ENCODE measurements at places on chromosomes 5 and 9. TPM values are rescaled to one million over a fixed set of nuclear protein-coding genes. Genes with fewer than 3 reads are reported as not detected.

- no peak for DNase-seq
These were observed 1.1 kb downstream of the DMRTA1 start for GRCh38 chr9:22447618-22448305.

DNA sequence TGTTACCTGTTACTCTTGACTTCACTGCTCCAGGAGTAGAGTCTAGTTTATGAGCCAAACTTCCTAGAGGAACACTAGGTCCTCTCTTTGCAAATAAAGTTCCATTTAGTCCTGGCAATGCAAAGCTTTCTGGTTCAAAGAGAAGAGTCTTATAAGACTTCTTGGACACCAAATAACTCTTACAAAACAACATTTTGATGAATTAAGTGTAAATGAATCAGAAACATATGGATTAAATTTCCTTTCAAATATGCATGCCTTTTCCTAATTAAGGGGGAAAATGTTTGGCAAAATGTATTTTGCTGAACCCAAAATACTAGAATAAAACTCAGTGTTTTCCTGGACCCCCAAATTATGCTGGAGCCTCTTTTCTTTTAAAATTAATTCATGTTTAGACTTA is 388.0 kb downstream of the FGF10 start:
- DNase-seq = no peak

- no peak for DNase-seq
These were observed 10.4 kb downstream of the SPARC start for GRCh38 chr5:151676314-151676712.

DNA sequence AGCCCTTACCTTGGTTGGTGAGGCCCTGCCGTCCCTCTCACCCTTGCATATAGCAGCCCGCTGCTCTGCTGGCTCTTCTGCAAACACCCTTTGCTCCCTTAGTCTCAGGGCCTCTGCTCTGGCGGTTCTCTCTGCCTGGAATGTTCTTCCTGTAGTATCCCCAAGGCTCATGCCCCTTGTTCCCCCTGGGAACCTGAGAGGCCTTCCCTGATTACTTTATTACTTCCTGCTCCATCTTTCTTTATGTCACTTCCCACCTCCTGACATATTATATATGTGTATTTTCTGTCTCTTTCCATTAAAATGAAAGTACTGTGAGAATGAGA is 73.9 kb upstream of the SPRY4 start:
- no peak for DNase-seq

The SLC25A2 gene
- not detected for total RNA-seq

GRCh38 chr5:98927242-98927988 is 1.4 kb downstream of the CHD1 start:
- DNase-seq = peak; percentile 43

The FANCC gene
- 12.3 TPM for total RNA-seq

- DNase-seq = no peak
These were observed 850 bp downstream of the RRAGA start for GRCh38 chr9:19049917-19050636.

GRCh38 chr5:176440927-176441706 is 7.1 kb upstream of the FAF2 start:
- no peak for DNase-seq

GRCh38 chr9:137293094-137293481 is 9.0 kb downstream of the NRARP start:
- no peak for DNase-seq

The FOXD4L5 gene
- not detected for total RNA-seq

DNA sequence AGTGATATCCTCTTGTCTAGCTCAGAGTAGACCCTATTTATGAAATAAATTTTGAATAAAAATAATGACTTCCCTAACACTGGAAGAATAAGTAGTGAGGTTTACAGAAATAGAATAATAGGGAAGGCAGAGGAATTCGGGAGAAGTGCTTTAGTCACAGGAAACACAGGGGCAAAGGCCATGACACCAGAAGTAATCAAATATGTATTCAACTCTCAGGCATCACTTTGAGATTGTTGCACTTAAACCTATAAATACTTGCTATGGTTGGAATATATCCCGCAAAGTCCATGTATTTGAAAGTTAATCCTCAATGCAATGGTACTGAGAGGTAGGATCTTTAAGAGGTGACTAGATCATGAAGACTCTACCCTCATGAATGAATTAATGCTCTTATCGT is 166.8 kb downstream of the YIPF5 start:
- no peak for DNase-seq

DNA sequence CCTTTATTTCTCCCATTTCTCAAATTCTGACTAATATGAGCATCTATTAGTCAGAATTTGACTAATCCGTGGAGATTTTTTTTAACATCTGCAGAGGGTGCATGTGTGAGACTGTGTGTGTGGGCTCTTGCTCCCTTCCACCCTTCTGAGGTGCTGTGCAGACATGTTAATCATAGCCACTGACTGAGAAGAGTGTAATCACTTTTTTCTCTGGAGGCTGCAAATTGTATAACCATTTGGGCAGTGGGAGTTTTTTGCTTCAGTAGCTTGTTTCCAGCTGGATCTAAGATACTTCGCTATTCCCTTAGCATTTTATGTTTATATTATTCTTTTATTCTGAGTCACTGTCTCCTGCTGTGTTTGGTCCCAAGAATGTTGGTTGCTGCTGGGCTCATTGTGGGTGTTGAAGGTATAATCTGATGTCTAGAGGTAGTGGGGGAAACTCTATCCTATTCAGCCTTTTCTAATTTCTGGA is 66.2 kb downstream of the ARHGEF28 start:
- peak; percentile 39 for DNase-seq

The KYAT1 gene
- total RNA-seq = 7.1 TPM

DNA sequence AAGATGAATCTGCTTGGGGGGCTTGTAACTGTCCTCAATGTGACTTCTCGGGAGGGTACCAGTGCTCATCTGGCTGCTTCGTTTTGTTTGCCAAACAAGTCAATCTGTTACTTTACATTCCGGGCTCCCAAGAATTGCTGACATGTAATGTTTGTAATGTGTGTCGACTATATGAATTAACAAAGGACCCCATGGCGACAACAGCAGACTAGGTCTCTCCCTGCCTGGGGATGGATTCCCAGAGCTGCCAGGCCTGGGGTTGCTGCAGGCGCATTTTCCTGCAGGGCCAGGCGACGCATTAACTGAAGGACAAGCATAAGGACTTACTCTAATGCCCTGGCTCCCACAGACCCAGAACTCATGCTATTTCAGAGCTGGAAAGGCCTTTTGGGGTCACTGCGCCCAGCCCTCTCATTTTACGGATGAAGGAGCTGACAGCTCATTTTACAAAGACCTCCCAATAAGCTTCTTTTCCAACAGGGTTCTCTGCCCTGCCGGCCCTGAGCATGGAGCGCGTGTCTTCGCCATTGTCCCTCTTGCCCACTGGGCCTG is 214.8 kb downstream of the TTLL11 start:
- no peak for DNase-seq

The CAMK2A gene
- total RNA-seq = 0.02 TPM

DNA sequence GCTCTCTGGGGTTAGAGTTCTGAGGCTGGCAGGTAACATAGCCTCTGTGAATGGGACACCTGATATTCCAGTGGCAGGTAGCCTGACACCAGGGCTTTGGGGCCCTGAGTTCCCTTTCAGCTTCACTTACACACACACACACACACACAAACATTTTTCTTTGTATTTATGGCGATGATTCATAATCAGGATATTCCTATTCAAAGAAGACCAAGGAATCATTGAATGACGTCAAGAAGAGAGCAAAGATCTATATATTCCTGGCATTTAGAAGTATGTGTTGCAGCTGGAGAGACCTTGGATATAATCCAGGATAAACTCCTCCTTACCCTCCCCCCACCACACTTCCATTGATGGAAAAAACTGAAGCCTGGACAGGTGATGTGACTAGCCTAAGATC is 7.9 kb upstream of the ENTREP1 start:
- no peak for DNase-seq

GRCh38 chr5:74517700-74518099 is 122.8 kb downstream of the ENC1 start:
- DNase-seq = no peak

GRCh38 chr5:112918136-112918535 is 3.9 kb downstream of the REEP5 start:
- DNase-seq = no peak

The MARCHF6 gene
- total RNA-seq = 35.3 TPM

- DNase-seq = no peak
These were observed 57.0 kb downstream of the NREP start for GRCh38 chr5:111699976-111700375.

The NR6A1 gene
- total RNA-seq = 1.2 TPM

DNA sequence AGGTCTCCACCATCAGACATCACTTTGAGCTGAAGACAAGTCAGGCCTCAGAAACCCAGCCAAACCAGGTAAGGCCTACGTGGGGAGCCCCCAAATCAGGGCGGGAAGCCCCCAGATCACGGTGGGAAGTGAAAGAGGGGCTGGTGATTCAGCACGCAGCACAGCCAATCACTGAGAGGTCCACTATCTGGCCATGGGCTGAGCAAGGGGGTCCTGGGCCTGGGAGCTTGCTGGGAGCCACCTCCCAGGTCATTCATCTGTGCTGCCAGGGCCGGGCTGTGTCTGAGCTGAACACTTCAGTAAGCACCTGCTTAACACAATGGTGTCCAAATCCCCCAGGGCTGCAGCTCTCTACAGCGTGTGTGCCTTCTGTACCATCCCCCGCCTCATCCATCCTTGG is 15.5 kb downstream of the MED10 start:
- no peak for DNase-seq

- DNase-seq = no peak
These were observed 356.2 kb upstream of the NUDT12 start for GRCh38 chr5:103918668-103919367.

The PCBD2 gene
- 7.6 TPM for total RNA-seq

DNA sequence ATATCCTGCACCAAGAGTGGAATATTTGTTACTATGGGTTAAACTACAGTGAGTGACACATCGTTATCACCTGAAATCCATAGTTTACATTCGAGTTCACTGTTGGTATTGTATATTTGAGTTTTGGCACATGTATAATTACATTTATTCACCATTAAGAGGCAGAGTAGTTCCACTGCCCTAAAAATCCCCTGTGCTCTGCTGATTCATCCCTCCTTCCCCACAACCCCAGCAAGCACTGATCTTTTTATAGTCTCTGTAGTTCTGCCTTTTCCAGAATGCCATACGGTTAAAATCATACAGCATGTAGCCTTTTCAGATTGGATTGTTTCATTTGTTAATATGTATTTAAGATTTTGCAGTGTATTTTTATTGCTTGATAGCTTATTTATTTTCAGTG is 495.2 kb downstream of the DIRAS2 start:
- no peak for DNase-seq

- DNase-seq = no peak
These were observed 37.8 kb upstream of the CRB2 start for GRCh38 chr9:123318202-123318601.

GRCh38 chr5:135073761-135074345 is 39.8 kb upstream of the PITX1 start:
- DNase-seq = no peak

- DNase-seq = no peak
These were observed 50.2 kb downstream of the FAM114A2 start for GRCh38 chr5:153988510-153988909.

- DNase-seq = peak; percentile 14
These were observed 692 bp downstream of the PSAT1 start for GRCh38 chr9:78297672-78297961.

DNA sequence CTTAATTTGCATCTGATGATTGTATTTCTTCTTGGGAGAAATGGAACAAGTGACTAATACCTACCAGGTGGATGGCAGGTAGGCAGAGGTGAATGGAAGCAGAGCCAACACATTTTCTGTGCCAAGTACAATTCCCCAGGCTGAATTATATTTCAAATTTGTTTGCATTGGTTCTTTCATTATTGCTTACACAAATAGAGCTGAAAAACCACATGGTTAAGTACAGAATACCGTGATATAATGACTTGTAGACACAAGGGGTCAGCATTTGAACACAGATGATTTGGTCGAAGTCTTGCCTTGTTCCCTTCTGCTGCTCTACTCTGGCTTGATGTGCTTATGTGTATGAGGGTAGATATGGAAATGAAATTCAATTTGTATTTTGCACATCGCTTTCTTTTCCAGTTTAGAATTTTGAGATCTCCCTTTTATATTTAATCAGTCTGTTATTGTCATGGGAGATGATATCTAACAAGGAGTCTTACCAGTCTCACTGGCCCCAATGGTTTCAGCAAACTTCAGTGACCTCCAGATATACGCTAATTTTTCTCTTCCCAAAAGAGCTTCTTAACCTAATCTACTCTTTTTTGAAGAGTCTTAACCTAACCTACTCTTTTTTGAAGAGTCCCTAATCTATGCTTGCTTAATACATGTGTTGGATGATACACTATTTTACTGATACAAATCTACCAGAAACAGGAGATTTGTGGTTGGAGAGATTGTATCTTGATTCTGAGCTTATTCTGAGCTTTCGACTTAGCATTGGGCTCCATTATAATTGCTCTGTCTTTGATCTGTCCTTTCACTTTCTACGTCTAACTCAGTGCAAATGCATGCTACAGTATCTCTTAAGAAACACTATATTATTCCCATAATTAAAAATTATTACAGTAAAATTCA is 88.1 kb downstream of the PCSK1 start:
- peak; percentile 81 for DNase-seq

The FOXD4 gene
- total RNA-seq = 1.2 TPM

GRCh38 chr5:102969641-102970040 is 150.3 kb downstream of the GIN1 start:
- DNase-seq = no peak

- DNase-seq = peak; percentile 93
These were observed 380.5 kb downstream of the SLCO4C1 start for GRCh38 chr5:101915554-101915953.

DNA sequence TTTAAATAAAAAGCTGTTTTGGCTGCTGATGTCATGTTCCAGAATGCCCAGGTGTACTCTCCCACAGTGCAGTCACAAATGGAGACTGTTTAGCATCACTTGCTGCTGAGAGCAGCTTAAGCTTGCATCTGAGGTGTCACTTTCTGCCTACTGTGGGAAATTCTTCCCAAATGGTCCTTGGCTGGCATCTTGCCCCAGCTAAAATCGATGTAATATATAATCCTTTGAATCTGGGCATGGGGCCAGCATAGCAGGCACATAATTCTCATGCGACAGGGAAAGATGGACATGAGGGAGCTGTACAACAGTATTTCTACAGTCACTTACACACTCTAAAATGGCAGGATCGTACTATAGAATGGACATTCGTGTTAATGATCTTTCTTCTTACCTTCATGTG is 144.3 kb downstream of the MACIR start:
- no peak for DNase-seq

DNA sequence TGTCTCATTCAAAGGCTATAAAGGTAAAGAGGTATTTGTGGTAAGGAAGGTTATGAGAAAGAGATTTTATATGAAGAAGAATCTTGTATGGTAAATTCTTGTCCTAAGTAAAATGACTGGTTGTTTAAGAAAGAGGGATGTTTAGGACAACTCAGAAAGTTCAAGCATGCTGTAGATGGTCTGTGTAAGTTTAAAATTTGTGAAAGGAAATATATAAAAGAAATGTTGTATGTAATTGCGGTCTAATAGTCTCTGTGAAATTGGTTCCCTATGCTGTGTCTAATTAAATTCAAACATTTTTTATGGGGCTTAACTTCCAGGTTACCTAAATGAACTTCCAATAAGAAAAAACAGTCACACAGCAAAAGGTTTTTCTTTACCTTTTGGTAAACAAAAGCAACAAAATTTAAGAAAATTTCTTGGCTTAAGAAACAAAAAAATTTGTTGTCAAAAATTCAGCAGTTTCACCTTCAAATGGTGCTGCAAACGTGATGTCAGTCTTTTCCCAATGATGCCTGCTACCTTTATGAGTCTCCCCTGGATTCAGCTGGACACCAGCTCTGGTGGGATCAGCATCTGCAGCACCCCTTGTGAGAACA is 83.0 kb upstream of the FCN1 start:
- no peak for DNase-seq

The RUSC2 gene
- total RNA-seq = 8.7 TPM

The MLANA gene
- total RNA-seq = not detected

The ZNF608 gene
- total RNA-seq = 20.8 TPM

GRCh38 chr9:580652-581342 is 260.7 kb upstream of the DMRT1 start:
- no peak for DNase-seq
